ENCODE measurements at places on chromosomes 11 and 22.

GRCh38 chr22:24578355-24579257 is 14.3 kb downstream of the LRRC75B start:
- DNase-seq: no peak

- DNase-seq: no peak
Measured at GRCh38 chr22:26471522-26471921, 12.1 kb downstream of the HPS4 start.

DNA sequence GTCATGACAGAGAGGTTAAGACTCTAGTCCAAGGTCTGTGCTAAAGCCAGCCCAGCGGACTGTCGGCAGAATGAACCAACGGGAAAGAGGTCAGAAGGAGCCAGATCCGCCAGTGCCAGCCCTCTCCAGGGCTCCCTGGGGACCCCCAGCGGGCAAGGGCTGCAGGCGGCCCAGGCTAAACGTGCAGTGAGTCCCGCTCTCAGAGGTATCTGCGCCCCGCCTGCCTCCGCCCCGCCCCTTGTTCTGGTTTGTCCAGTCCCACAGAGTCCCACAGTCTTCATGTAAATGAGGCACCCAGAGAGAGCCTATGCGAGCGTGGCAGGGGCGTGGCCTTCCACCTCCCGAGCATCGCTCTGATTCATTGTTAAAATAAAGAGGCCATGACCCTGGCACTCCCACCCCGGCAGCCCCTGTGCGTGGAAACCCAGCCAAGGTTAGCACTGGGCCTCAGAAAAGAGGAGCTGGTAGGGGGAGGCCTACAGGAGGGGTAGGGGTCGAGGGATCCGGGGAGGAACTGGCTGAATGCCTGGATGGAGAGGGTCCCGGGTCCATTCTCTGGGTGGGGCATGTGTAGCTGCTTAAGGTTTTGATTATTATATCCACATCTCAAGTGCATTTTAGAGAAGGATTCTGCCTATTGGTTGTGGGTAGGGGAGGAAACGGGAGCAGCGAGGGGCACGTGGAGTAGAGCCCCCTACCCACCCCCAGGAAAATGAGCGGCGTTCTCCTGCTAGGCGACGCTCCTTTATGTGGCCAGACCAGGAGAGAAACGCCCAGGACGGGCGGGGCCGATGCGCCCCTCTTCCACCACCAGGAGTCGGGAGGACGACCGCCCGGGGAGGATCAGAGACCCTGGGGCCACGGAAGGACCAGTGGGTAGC is at the start of gene TRIOBP:
Gene TRIOBP, plus strand, starts transcription at position 392 of the 881 bp plus-strand sequence. CDS start 4,318 bp downstream, outside the sequence.
- DNase-seq: peak; percentile 75

DNA sequence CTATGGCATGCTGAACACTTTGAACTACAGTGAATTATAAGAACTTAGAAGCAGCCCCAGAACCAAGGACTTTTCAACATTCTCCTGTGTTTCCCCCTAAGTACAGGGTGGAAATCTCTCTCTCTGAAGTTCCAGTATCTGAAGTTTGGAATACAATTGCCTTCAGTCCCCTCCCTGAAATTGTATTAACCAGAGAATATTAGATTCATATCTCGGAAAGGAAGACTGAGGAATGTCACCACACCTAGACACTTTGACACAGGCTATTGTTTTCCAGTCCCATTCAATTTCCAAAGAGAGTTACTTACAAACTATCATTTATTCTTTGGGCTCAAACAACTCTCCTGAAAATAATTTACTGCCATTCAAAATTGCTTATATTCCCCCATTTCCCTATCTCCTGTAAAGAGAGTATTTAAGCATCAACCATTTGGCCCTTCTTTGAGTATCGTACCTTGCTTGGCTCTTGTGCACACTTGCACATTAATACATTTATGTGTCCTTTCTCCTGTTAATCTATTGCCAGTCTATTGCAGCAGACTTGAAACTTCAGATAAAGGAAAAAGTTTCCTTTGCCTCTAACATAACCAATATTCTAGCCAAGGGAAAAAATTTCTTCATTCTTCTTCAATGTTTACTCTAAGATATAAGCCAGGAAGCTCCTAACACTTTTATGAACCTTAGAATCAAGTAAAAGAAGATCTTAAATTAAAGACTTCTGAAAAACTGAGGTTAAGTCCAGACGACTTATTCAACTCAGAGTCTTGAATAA is 402.4 kb upstream of the DDI1 start:
- no peak for DNase-seq

GRCh38 chr11:15884777-15885540 is 471.4 kb downstream of the SOX6 start:
- DNase-seq: no peak

- DNase-seq: no peak
Measured at GRCh38 chr22:29267462-29267857, 321 bp downstream of the RHBDD3 start.

DNA sequence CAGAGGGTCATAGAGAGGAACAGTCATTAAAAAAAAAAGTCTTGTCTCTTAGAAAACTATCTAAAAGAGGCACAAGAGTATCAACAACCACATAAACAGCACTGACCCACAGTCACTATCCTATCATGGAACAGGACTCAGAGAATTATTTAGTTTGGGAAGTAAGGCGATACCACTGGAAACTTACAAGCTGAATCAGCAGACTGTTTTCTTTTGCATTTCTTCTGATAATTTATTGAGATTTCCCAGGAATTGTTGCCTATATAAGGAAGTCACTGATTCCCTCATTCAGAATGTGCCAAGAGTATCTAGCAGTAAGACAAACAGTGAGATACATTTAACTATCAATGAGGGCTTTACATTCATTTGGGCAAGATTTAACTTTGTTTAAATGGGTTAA is 304.1 kb downstream of the GUCY1A2 start:
- no peak for DNase-seq

GRCh38 chr11:71221201-71221600 is 31.2 kb downstream of the SHANK2 start:
- no peak for DNase-seq

GRCh38 chr11:43504316-43504950 is 145.7 kb downstream of the TTC17 start:
- DNase-seq: no peak

GRCh38 chr22:31490496-31490925 is 869 bp upstream of the EIF4ENIF1 start:
- no peak for DNase-seq

DNA sequence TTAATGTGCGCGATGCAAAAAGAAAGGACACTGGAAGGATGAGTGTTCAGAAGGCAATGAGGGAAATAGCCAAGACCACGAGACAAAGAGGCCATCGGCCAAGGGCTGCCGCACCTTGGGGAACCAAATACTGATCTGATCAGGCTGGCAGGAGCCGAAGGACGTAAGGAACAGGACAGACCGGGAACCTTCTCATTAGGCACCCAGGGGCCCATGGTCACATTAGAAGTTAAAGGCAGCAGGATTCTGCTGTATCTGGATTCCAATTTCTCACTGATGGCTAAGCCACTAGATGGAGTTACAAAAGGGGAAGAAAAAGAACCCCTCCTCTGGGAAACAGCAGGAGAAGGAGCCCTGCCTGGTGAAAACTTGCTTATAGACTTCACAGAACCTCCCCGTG is 28.8 kb upstream of the CPT1A start:
- DNase-seq: no peak

DNA sequence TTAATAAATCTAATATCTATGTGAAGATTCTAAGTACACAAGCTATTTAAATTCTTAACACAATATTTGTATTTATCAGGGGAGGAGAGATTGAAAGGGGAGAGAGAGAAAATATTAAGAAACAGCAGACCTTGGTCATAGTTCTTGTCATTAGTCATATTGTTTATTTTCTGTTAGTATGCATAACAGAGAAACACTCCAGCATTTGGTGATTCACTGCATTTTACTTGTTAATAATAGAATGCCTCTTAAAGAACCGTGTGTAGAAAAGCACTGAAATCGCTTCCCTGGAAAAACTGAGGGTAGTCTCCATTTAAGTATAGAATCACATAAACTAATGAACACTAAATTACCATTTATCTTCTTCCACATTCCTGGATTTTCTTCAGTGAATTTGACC is 122.7 kb upstream of the TRPC6 start:
- no peak for DNase-seq

DNA sequence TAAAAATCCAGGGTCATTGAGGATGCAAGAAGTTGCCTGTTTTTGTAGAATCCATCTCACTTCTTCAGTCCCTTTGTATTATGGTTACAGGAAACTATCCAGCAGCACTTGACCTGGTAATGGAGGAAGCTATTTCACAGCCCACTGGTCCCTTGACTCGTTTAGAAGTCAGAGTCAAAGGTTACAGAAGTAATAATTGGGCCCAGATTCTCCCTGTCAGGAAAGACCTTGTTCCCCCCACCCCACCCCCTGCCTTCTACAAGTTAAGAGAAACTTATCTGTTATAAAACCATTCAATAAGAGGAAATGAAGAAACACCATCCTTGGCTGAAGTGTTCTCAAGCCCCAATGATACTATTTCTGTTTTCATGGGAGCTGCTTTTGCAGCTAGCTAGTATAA is 65.8 kb downstream of the CSTPP1 start:
- DNase-seq: no peak

- no peak for DNase-seq
Measured at GRCh38 chr11:13884158-13884799, 78.2 kb upstream of the SPON1 start.

DNA sequence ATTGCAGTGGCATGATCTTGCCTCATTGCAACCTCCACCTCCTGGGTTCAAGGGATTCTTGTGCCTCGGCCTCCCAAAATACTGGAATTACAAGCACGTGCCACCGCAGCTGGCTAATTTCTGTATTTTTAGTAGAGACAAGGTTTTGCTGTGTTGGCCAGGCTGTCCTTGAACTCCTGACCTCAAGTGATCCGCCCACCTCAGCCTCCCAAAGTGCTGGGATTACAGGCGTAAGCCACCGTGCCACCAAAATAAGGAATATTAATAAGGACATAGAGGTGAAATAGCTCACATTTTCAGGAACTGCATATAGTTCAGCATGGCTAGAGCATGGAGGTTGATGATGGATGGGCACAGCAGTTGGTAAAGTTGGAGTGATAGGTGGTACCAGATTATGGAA is 21.4 kb downstream of the ARHGEF12 start:
- DNase-seq: no peak

DNA sequence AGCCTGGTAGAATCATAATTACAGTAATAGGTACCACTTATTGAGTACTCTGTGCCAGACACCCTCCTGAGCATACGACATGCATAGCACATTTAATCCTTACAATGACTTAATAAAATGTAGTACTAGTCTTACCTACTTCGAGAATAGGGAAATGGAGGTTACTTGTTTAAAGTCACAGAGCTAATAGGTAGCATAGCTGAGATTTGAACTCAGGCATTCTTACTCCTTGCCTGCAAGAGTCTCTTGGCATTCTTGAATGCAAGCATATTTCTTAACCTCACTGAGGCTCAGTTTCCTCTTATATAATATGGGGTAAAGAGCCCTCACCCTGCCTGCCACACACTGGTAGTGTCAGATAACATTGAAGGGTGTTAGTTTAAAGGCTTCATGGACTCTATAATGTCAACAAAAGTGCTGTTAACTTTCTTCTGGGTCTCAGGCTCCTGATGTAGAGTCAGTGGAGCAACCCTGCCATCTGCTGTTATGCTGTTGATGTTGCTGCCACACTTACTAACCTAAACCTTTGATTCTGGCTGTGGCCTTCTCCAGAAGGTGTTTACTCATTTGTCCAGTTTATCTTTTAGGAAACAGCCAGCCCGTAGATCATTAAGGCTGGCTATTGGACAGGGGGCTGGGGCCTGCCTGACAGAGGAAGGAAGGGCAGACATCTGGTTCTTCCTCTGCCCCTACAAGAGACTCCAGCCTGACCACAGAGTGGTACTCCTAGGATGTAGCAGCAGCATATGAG is 18.9 kb downstream of the LIMK2 start:
- peak; percentile 18 for DNase-seq

DNA sequence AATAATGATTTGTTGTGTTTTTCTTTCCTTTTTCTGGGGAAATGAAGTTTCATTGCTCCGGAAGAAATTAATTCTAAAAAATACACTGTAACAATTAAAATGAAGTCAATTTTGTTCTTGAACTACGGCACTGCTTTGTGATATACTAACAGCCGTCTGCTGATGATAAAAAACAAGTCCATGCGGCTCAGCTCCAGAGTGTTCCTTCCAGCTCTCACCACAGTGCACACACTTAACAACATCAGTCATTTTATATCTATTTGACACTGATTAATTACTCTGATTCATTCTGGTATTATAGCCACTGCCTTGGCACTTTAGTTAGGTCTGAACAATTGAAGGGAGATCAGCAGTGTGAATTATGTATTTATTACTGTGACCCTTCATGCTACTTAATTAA is 97.4 kb upstream of the SLC6A5 start:
- DNase-seq: no peak

GRCh38 chr11:3955299-3955665 is 99.8 kb downstream of the STIM1 start:
- no peak for DNase-seq

- DNase-seq: no peak
Measured at GRCh38 chr22:40855979-40856512, 393 bp downstream of the ST13 start.

GRCh38 chr22:48979482-48979881 is 848.2 kb downstream of the BRD1 start:
- no peak for DNase-seq

DNA sequence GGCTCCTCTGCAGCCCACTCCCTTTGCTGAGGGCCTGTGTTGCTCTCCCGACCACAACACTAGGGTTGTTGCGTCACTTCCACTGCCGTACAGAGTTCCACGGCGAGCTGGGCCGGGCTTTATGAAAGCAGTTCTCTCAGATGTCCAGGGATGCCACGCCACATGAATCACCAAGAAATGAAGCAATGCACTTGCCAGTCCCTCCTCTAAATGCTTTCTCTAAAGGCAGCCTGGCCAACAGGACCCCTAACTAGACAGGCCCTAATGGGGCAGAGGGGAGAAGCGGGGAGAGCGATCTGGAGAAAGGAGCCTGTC is 188.7 kb downstream of the CTTN start:
- no peak for DNase-seq

GRCh38 chr11:11722861-11723260 is 101.1 kb upstream of the GALNT18 start:
- no peak for DNase-seq

DNA sequence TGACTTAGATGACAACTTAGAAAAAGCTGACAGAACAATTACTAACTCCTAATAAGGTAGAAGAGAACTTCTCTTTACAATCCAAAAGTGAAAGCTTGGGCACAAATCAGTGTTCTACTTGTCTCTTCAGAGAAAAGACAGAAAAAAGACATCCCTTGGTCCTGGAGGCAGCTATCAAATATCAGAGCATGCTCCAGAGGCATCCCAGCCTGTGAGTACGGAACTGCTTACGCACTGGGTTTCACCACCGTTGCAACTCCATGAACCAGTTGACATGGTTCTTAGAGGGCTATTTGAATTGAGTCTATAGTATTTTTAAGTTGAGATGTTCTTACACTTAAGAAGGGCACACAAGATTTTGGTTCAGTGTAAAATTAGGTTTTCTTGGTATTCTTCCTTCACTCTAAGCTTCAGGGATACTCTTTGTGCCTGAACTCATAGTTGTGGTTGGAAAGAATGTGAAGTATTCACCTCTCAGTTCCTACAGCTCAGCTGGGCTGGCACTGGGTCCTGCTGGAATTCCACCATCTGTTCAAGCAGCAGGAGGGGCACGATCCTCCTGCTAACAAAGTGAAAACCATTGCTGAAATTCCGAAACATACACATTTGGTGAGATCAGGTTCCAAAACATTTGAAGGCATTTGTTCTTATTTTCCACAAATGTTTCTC is 6.3 kb downstream of the AKIP1 start:
- no peak for DNase-seq

Measured in activated CD8-positive, alpha-beta memory T cell treated with anti-CD3 and anti-CD28 coated beads for 1 hour (primary cell).